Naive B cell (primary cell): ENCODE measurements at places on chromosomes 13 and 19.
A peak's percentile ranks its signal among the peaks of the same experiment; 100 is the strongest.

GRCh38 chr13:100356889-100357288 lies 231.7 kb downstream of the GGACT start:
- H3K27ac ChIP-seq: no peak overlapping the region
- H3K36me3 ChIP-seq: no peaks in the 10 kb centered on the region
- H3K4me1 ChIP-seq: no peaks in the 10 kb centered on the region

DNA sequence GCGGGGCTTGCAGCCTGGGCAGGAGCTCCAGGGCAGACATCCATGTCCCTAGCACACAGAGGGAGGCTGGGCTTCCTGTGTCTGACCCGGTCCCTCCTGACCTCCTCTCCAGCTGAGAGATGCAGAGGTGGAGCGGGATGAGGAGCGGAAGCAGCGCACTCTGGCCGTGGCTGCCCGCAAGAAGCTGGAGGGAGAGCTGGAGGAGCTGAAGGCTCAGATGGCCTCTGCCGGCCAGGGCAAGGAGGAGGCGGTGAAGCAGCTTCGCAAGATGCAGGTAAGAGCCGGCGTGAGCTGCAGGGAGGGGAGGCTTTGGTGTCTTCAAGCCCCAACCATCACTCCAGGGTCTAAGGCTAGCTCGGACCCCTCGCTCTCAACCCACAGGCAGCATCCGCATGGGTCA lies 38.4 kb downstream of the KCNC3 start:
- peaks cover 60% of the 10 kb centered on the region for H3K36me3 ChIP-seq
- peaks cover 86% of the 10 kb centered on the region for H3K27me3 ChIP-seq
- H3K4me3 ChIP-seq: no peak overlapping the region
- H3K27ac ChIP-seq: no peak overlapping the region
- no peaks in the 10 kb centered on the region for H3K4me1 ChIP-seq

DNA sequence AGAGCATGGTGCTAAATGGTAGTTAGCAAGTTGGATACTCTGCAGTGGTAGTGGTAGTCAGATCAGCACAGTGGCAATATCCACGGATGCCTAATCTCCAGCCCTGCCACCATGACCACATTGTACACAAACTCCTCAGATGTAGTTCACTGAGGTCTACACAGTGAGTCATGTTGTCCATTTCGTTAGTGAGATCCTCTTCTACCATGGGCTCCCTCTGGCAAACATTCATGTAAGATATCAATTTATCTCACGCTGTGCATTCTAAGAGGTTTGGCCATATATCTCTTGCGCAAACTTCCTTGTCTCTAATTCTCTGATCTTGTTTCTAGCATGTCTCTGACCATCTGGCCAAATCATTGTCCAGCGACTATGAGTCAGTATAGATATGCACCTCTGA lies 58.2 kb downstream of the POLR1D start:
- H3K27ac ChIP-seq: no peak overlapping the region
- peaks cover 26% of the 10 kb centered on the region for H3K27me3 ChIP-seq
- no peaks in the 10 kb centered on the region for H3K36me3 ChIP-seq
- H3K4me1 ChIP-seq: no peaks in the 10 kb centered on the region
- H3K4me3 ChIP-seq: no peak overlapping the region
- no peak for DNase-seq

- H3K27ac ChIP-seq: no peak overlapping the region
- H3K36me3 ChIP-seq: peaks cover 8% of the 10 kb centered on the region
- no peaks in the 10 kb centered on the region for H3K27me3 ChIP-seq
- H3K4me1 ChIP-seq: peaks cover 39% of the 10 kb centered on the region
- no peak overlapping the region for H3K4me3 ChIP-seq
- DNase-seq: no peak
Measured at GRCh38 chr19:39828015-39828653, 5.8 kb downstream of the DYRK1B start.

- no peak overlapping the region for H3K4me3 ChIP-seq
- no peak overlapping the region for H3K27ac ChIP-seq
- H3K36me3 ChIP-seq: no peaks in the 10 kb centered on the region
- H3K4me1 ChIP-seq: no peaks in the 10 kb centered on the region
Measured at GRCh38 chr13:71621174-71622124, 245.6 kb downstream of the DACH1 start.

- DNase-seq: no peak
- H3K27me3 ChIP-seq: no peaks in the 10 kb centered on the region
- no peaks in the 10 kb centered on the region for H3K36me3 ChIP-seq
- no peak overlapping the region for H3K4me3 ChIP-seq
- H3K4me1 ChIP-seq: no peaks in the 10 kb centered on the region
Measured at GRCh38 chr13:37453246-37453645, 145.3 kb downstream of the POSTN start.

GRCh38 chr13:33571618-33572017 lies 246.3 kb upstream of the RFC3 start:
- no peak overlapping the region for H3K27ac ChIP-seq
- H3K4me3 ChIP-seq: no peak overlapping the region
- no peak for DNase-seq
- no peaks in the 10 kb centered on the region for H3K36me3 ChIP-seq

GRCh38 chr13:58617880-58618665 lies 986.5 kb downstream of the PCDH17 start:
- DNase-seq: no peak
- H3K27ac ChIP-seq: no peak overlapping the region
- no peaks in the 10 kb centered on the region for H3K36me3 ChIP-seq
- no peaks in the 10 kb centered on the region for H3K27me3 ChIP-seq

GRCh38 chr19:4547303-4548237 lies 7.7 kb upstream of the LRG1 start:
- H3K4me3 ChIP-seq: no peak overlapping the region
- H3K27me3 ChIP-seq: no peaks in the 10 kb centered on the region
- H3K27ac ChIP-seq: no peak overlapping the region
- no peaks in the 10 kb centered on the region for H3K4me1 ChIP-seq

- no peaks in the 10 kb centered on the region for H3K27me3 ChIP-seq
- H3K36me3 ChIP-seq: peaks cover 5% of the 10 kb centered on the region
- H3K4me3 ChIP-seq: no peak overlapping the region
- no peak overlapping the region for H3K27ac ChIP-seq
- no peak for DNase-seq
Measured at GRCh38 chr19:49553451-49554271, 25.9 kb downstream of the RCN3 start.

- H3K27ac ChIP-seq: peak within 1 kb of the TSS; percentile 41
- peaks cover 70% of the 10 kb centered on the region for H3K27me3 ChIP-seq
- DNase-seq: no peak
- H3K4me1 ChIP-seq: peaks cover 41% of the 10 kb centered on the region
Measured at GRCh38 chr19:45601524-45602374, at the start of gene GPR4. Gene GPR4, minus strand, starts transcription at chr19:45602212. Its CDS starts 10,346 bp downstream, at chr19:45591866.

DNA sequence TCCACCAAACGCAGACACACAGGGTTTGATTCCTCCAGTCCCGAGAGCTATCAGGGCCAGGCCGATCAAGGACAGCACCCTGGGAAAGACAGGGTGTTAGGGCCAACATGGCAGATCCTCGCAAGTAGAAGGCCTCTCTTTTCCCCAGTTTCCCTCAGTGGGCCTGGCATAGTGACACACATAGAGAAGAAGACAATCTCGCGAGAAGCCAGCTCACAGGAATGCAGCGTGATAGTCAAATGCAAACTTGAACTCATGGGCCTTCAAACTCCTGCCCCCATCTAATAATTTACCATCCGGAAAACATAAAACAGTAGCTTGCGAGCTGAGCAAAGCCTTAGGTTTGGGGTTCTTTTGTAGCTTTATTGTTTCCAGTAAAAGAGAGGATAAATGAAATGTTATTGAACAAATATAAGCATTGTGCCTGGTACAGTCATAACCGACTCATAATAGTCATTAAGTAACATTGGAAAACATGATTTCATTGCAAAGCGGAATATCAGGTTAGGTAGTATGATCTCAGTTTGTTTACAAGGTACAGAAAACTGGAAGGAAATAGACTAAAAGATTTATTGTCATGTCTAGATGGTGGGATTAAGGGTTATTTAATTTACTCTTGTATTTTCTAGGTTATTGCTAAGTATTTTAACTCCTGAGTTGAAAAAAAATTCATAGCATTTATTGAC lies 30.5 kb downstream of the SLC15A1 start:
- H3K4me3 ChIP-seq: no peak overlapping the region
- DNase-seq: no peak
- no peaks in the 10 kb centered on the region for H3K4me1 ChIP-seq
- H3K27me3 ChIP-seq: peaks cover 12% of the 10 kb centered on the region
- no peak overlapping the region for H3K27ac ChIP-seq

GRCh38 chr13:31485651-31486051 lies 253.7 kb upstream of the RXFP2 start:
- H3K27ac ChIP-seq: no peak overlapping the region
- no peaks in the 10 kb centered on the region for H3K27me3 ChIP-seq
- no peaks in the 10 kb centered on the region for H3K36me3 ChIP-seq

- H3K4me1 ChIP-seq: peaks cover 68% of the 10 kb centered on the region
- peak overlapping the region; percentile 32 for H3K27ac ChIP-seq
- DNase-seq: no peak
- no peak overlapping the region for H3K4me3 ChIP-seq
- H3K27me3 ChIP-seq: no peaks in the 10 kb centered on the region
Measured at GRCh38 chr19:2320049-2320448, 8.3 kb downstream of the LSM7 start.

- H3K4me1 ChIP-seq: peaks cover 14% of the 10 kb centered on the region
- no peak for DNase-seq
- H3K4me3 ChIP-seq: no peak overlapping the region
- H3K36me3 ChIP-seq: no peaks in the 10 kb centered on the region
- H3K27ac ChIP-seq: no peak overlapping the region
Measured at GRCh38 chr13:113161433-113161832, 3.0 kb downstream of the PROZ start.

GRCh38 chr19:42270346-42271044 lies 1.4 kb downstream of the CIC start:
- no peak overlapping the region for H3K27ac ChIP-seq
- H3K36me3 ChIP-seq: no peaks in the 10 kb centered on the region
- peak overlapping the region; percentile 95 for H3K4me3 ChIP-seq
- peak; percentile 51 for DNase-seq

DNA sequence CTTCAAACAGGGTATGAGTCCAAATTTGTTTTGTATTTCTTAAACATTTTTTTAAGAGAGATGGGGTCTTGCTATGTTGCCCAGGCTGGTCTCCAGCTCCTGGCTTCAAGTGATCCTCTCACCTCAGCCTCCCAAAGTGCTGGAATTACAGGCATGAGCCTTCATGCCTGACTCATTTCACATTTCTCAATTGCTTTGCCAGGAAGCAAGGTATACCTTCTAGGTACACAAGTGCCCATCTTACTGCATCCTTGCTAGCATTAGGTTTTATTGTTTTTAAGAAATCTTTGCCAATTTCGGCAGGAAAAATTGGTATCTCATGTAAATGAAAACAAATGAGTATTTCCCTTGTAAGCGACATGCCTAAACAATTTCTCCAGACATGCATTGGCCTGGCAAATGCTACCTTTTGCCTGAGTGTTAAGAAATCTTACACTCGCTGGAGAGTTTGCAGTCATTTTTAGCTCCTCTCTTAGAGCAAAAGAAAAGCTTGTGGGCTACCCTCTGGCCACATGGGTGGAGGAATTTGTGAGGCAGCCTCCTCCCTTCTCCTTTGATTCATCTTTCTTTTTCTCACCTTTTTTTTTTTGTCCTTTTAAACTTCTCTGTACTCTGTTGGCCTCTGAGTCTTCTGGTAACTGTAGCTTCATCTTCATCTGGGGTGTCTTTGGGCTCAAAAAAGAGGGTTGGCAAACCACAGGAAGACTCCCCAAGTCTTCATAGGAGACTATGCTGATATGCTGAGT lies 33.0 kb downstream of the ACTL9 start:
- H3K36me3 ChIP-seq: no peaks in the 10 kb centered on the region
- no peak overlapping the region for H3K27ac ChIP-seq
- no peaks in the 10 kb centered on the region for H3K27me3 ChIP-seq
- H3K4me3 ChIP-seq: peak overlapping the region; percentile 64
- DNase-seq: no peak

- peaks cover 11% of the 10 kb centered on the region for H3K4me1 ChIP-seq
- DNase-seq: no peak
- no peak overlapping the region for H3K27ac ChIP-seq
- H3K4me3 ChIP-seq: no peak overlapping the region
Measured at GRCh38 chr19:50925734-50926133, 14.5 kb upstream of the KLK4 start.

DNA sequence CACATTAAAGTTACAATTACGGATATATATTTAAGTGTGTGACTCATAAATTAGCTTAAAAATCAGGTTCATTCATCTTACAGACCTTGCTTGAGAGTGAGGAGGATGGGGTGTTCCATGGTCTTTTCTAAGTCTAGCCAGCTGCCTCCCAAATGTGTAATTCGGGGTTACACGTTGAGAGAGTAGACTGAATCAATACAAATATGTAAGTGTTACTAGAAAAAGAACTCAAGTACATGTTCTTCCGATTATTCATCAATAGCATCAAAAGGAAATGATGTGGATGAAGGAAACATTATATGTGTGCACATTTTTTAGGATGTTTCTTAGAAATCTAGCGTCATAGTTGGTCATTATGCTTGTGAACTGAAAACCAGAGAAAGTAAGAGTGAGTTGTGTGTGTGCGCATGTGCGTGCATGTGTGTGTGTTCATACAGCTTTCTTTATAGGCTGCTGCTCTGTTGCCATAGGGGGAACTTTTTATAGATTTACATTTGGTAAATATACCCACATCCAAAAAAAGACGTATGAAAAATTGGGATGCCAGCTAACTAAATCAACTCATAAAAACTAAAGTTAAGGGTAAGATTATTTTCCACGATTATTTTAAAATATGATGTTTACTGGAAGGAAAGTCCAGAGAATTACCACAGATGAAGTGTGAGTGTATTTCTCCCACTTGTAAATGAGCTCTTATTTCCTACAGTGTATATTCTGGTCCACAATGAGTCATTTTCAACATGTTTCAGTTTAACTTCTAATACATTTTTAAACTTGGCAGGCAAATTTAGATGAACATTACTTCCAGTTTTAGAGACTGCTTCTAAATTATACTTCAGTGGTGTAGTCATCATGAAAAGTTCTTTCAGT lies 82.4 kb downstream of the PIBF1 start:
- H3K27ac ChIP-seq: no peak overlapping the region
- no peak overlapping the region for H3K4me3 ChIP-seq
- peaks cover 17% of the 10 kb centered on the region for H3K36me3 ChIP-seq
- H3K4me1 ChIP-seq: no peaks in the 10 kb centered on the region
- no peaks in the 10 kb centered on the region for H3K27me3 ChIP-seq

DNA sequence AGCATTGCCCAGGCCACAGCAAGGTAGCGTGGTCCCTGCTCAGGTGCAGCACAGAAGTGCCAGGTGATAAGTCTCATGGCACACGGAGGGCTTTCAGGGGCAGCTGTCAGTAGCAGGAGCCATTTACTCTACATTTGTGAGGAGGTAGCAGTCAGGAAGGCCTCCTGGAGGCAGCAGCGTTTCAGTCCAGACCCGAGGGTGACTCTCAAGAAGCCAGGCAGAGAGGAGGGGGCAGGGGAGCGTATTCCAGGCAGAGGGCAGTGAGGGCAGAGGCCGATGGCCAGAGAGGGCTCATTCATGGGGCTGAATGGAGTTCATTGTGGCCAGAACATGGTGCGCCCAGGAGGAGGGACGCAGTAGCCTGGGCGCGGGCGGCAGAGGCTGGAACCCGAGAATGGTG lies 8.9 kb downstream of the PIAS4 start:
- DNase-seq: no peak
- H3K27me3 ChIP-seq: no peaks in the 10 kb centered on the region
- H3K36me3 ChIP-seq: no peaks in the 10 kb centered on the region
- H3K4me1 ChIP-seq: peaks cover 27% of the 10 kb centered on the region
- H3K4me3 ChIP-seq: no peak overlapping the region
- peak overlapping the region; percentile 60 for H3K27ac ChIP-seq
